ENCODE measurements at places on chromosomes 2 and 18.

DNA sequence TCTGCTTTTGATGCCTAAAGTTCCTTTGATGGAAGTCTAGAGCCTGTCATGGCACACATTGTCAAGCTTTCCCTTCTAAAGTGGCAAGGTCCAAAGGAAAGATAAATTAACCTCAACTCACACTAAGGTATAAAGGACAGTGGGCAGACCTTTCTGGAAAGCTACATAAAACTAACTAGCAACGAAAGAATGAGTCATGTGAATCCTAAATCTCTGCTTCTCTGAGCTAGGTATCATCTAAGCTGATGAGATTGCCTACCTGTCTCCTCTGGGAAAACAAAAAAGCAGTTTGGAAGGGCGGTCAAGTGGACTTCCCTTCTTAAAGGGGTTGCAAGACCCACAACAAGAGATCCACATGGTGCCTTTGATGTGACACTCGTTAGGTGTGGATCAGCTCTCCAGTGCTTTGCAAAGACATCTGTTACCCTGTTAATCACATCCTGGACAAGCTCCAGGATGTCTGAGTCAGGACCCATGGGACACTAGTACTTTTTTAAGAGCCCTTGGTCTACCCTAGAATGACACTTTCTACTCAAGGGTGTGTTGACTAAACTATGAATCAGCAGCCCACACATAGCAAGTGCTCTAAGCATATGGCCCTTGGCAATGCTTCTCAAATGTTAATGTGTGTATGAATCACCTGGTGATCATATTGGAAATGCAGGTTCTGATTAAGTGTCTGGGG lies 173.5 kb downstream of the ALK start:
- no peak for DNase-seq

- DNase-seq = no peak
Observed at GRCh38 chr2:215189393-215189792, 51.0 kb upstream of the ABCA12 start.

DNA sequence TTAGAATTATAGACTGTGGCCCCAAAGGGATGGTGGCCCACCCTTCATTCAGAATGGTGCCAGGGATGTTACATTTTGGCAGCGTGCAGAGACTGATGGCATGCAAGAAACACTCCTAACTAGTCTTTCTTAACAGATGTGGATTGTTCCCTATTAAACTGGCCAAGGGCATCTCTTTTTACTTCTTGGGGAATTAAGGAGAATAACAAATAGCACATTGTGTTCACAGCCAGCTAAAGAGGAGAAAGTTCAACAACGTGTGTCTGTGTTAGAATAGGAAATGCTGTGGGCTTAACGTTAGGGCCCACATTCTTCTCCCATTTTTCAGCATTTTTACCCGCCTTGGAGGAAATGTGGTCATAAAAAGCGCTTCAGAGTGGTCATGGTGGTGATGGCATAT lies 404.8 kb downstream of the CDH2 start:
- no peak for DNase-seq

GRCh38 chr2:53854678-53855077 lies 5.1 kb downstream of the GPR75 start:
- DNase-seq = no peak

DNA sequence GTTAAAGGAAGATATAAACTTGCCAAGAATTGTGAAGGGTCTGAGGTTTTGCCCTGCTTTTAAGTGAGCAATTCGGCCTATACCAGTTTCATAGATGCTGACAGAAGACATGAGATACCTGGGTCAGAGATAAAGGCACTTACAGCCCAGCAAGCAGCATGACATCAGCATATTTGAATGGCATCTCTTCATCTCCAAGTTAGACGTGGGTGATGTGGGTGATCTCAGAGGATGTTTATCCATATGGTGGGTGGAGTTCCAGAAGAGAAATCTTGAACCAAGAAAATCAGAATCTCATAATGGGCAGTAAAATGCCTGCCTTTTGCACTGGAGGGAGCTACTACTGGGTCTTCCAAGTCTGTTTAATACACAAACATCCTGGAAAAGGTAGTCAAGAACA lies 44.7 kb downstream of the GYPC start:
- DNase-seq = no peak

- no peak for DNase-seq
Observed at GRCh38 chr2:69493268-69493667, 56.0 kb upstream of the NFU1 start.

- DNase-seq = no peak
Observed at GRCh38 chr2:16890081-16890480, 224.4 kb upstream of the CYRIA start.

DNA sequence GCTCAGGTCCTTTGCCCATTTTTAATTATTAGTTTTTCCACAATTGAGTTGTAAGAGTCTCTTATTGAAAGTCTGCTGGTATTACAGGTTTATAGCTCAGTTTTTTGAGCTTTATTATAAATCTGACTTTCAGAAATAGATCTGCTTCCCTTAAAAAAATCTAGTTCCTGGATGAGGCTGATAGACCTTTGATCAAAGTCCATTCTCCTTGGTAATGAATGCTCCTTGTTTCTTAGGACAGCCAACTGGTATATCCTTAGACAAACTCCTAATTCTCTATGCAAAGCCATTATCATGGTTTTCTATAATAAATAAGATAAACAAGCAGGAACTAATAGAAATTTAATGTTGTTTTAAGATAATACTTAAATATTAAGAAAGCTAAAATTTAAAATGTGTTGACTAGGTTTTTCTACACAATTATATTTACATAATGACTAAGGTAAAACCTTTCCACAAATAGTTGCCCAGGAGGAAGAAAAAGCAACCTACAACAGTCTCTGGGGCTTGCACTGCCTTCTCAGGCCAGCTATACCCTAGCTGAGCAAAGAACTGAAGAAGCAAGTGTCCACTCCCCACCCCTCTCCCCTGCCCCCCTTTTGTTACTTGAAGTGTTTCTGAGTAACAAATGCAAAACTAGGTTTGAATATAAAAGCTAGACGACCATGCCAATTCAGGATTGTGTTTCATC lies 16.9 kb downstream of the NT5DC4 start:
- DNase-seq = no peak

Data from stimulated activated CD4-positive, alpha-beta T cell treated with anti-CD3 and anti-CD28 coated beads, Interleukin-1b, Interleukin-23, amount 100 ng/mL, for 1 hour (primary cell).